Cardiac muscle cell (in vitro differentiated cells and primary cell): ENCODE measurements at places on chromosomes 3 and 15. TPM values are rescaled to one million over a fixed set of nuclear protein-coding genes. Genes with fewer than 3 reads are reported as not detected.

GRCh38 chr3:127037418-127037841, 54.5 kb downstream of the PLXNA1 start:
- DNase-seq: no peak

ZMYND10 gene
- 1.3 and 1.8 TPM in 2 replicates for polyA plus RNA-seq

DNA sequence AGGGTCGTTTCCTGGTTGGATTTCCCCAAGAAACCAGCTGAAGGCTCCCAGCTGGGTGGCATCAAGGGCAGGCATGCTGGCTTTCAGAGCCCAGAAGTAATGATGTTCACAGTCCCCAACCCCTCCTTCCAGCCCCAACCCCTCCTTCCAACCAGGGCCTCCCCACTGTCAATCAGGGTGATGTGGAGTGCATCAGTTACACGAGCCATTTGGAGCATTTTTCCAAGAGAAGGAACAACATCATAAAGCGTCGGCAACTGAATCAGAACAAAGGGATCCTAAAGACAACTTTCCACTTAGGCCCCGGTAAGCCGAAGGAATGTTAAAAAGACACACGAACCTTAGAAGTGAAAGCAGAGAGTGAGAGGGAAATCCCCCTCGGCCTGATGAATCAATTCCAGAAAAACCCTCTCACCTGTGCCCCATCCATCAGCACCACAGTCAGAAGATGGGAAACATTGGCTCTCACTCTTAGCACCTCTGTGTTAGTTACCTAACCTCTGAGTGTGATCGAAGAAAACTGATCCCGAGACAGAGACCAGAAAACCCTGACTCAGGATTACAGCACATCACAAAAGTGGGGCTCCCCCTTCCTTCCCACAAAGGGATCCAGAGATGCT, 101.2 kb upstream of the WNT5A start:
- DNase-seq: no peak

DNA sequence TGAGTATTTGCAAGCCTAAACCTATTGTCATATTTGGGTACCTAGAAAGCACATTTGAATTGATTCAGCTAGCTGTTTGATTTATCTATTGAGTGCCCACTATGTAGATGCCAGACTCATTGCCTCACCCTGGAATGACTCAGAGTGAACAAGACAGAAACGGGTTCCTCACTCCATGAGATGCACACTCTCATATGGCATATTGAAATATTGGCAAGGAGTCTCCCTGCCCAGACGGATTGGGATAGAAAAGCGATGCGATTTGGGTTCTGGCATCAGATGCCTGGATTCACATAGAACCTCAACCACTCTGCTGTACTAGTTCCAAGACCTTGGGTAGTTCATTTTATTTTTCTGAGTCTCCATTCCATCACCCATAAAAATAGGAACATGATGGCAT, 22.5 kb downstream of the LRRN1 start:
- DNase-seq: no peak

DNA sequence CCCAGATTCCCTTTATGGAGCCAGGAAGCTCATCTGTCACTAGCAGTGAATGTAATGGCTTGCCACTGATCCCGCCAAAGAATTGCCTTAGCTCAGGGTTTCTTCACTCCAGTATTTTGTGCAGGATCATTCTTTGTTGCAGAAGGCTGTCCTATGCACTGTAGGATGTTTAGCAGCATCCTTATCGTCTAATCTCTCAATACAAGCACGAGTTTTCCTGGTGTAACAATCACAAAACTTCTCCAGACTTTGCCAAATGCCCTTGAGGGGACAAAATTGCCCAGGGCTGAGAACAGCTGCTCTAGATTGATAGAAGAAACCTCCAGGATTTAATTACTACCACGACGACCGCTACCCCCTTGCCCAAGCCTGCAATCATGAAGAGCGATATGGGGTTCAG, 6.8 kb upstream of the SHQ1 start:
- no peak for DNase-seq

DNA sequence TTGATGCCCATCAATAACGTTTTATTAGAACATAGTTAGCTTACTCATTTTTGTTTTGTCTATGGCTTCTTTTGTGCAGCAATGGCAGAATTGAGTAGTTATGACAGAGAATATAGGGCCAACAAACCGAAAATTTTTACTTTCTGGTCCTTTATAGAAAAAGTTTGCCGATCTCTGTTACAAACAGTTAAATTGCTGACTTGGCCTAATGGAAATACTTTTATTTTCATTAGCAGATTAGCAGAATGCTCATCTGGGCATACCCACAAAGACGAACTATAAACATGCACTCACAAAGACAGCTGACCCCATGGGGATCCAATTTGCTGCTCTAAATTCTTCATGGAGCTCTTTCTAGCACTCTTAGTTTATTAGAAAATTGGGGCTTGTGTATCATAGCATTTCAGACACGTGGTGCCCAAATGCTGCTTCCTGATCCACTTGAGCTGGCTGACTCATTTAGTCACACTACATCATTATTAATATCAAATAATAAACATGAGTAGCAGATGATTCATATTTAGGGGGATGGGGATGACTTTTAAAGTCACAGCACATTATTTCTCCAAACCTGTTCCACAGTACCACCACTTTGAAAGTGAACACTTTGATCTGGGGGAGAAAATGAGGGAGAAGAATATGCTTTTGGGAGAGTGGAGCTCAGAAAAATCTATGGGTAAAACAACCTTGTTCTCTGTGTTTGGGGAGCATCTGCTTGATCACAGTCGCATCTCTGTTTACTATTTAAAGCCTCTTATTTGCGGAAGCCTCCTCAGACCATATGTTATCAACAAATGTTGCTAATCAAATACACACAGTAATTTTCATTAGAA, 228.1 kb upstream of the FEZF2 start:
- DNase-seq: peak; percentile 44

TM4SF1 gene
- 1.7 and 4.3 TPM in 2 replicates for polyA plus RNA-seq

DNA sequence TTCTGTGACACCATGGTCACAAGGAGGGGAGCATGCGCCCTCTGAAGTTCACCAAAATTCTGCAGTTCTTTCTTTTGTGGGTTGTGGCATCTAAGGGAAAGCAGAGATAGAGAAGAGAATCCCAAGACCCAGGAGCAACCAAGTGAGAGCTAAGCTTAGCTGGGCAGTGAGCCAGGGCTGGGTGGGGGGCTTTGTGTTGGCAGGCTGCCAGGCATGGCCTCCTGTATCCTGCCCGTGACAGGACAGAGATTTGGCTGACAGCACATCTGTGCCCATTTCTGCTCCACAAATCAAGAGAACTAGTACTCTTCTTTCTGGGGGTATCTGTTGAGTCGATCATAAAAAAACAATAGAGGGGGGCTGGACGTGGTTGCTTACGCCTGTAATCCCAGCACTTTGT, 66.2 kb downstream of the NMNAT3 start:
- DNase-seq: no peak

DNA sequence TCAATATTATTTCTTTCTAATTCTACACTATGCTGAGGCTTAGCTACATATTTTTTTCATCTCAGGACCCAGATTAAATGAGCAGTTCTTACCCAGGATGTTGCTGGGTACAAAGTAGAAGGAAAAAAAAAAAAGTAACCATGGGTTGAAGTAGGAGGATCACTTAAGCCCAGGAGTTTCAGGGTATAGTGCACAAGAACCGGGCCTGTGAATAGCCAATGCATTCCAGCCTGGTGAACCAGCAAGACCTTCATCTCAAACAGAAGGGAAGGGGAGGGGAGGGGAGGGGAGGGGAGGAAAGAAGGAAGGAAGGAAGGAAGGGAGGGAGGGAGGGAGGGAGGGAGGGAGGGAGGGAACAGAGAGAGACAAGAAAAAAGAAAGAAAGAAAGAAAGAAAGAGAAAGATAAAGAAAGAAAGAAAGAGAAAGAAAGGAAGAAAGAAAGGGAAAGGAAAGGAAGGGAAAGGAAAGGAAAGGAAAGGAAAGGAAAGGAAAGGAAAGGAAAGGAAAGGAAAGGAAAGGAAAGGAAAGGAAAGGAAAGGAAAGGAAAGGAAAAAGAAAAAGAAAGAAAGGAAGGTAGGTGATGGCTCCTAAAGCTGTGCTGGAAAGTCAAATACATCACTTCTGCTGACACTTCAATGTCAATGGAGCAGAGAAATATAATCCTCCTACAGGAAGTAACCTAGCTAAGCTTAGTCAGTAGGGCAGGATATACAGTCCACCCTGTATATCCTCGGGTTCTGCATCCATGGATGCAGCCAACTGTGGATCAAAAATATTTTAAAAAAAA, 206.8 kb upstream of the TGFBR2 start:
- no peak for DNase-seq

GRCh38 chr3:33537133-33537532, 96.9 kb upstream of the UBP1 start:
- peak; percentile 23 for DNase-seq

DNA sequence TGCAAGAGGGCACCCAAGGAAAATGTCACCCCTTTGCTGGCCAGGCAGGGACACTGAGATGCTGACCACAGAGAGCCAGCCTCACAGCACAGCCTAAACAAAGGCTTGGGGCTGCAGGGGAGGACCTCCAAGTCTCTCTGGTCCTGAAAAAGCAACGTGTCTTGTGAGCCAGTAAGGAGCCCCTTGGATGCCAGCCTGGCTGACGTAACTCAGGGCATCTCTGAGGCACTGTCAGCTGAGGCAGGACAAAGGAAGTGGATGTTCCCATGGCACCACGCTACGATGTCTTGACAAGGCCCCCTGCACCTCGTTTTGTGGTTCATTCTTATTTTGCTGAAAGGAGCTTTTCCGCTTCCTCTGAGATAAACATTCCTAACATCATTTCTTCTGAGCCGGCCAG, 160.7 kb downstream of the OR4M2 start:
- no peak for DNase-seq

- no peak for DNase-seq
These were observed 228.9 kb downstream of the CD47 start for GRCh38 chr3:107861904-107862303.

GRCh38 chr3:143192193-143192592, 72.6 kb downstream of the CHST2 start:
- DNase-seq: no peak

DNA sequence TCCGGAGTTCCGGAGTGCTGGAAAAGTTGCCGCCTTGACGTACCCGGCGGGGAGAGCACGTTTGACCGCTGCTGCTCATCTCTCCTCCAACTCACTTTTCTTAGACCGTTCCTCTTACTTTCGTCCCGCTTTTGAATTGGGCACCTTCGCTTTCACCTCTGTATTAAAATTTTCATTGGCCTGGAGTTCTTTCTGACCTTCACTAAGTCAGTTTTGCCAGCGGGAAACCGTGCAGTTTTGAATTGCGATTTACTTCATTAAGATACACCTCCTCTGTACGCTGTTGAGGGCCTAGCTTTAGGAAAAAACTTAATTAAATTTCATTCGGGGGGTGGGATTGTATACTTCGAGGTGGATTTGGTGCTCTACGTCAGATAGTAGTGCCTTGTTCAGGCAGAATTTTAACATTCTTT, 1.3 kb downstream of the GMPS start:
- no peak for DNase-seq

GRCh38 chr3:126343649-126344035, 13.6 kb downstream of the KLF15 start:
- DNase-seq: no peak

ITIH1 gene
- 0.20 TPM in 1 of 2 replicates, not detected in the other for polyA plus RNA-seq

DNA sequence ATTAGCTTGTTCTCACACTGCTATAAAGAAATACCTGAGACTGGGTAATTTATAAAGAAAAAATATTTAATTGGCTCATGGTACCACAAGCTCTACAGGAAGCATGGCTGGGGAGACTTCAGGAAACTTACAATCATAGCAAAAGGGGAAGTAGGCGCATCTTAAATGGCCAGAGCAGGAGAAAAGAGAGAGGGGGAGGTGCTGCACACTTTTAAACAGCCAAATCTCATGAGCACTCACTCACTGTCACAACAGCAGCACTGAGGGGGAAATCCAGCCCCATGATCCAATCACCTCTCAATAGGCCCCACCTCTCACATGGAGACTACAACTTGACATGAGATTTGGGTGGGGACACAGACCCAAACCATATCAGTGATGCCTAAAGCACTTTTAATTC, 82.5 kb downstream of the DCLK3 start:
- DNase-seq: no peak

ANKRD28 gene
- 9.7 and 13.8 TPM in 2 replicates for polyA plus RNA-seq

RARB gene
- polyA plus RNA-seq: 22.4 and 28.3 TPM in 2 replicates

GRCh38 chr15:89880727-89881126, 13.1 kb downstream of the AP3S2 start:
- no peak for DNase-seq

DNA sequence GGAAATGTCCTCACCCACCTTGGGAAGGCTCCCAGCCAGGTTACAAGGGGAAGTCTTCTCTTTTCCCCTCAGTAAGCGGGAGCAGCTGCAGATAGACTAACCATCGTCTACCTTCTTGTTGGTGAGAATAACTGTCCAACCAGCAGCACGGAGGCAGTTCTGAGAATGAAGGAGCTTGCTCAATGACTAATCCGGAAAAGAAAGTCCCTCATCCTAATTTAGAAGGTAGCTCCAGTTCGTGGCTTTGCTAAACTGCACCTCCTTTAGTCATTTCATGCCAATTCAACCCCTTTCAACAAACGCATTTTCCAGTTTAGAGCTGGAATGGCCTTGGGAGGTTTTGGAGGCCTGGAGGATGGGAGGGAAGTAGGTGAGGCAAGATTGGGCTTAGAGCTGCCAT, 527.4 kb upstream of the PROK2 start:
- DNase-seq: no peak

TMEM207 gene
- polyA plus RNA-seq: not detected in 2 replicates

DNA sequence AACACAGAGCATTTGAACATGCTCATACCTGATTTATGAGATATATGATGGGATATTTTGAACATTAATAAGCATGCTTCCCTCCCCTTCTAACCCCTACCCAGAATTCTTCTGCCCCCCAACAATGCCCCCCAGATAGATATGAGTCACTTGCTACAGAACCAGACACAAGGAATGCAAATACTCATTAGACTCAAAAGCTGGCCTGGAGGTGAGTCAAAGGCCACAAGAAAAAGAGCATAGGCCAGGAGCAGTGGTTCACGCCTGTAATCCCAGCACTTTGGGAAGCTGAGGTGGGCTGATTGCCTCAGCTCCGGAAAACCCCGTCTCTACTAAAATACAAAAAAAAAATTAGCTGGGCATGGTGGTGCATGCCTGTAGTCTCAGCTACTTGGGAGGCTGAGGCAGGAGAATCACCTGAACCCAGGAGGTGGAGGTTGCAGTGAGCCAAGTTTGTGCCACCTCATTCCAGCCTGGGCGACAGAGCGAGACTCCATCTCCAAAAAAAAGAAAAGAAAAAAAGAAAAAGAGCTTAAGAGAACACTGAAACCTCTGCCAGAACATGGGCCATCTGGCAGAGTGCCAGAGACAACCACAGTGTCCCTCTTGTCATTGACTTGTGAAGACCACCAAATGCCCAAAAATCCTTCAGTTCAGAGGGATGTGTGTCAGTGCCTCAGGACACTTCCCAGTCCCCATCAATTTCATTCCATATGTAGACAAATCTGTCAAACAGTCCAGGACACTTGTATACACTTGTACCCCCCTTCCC, 3.9 kb upstream of the SH3GL3 start:
- DNase-seq: no peak

GRCh38 chr15:81029414-81030300, 28.9 kb downstream of the TLNRD1 start:
- DNase-seq: no peak

- DNase-seq: no peak
These were observed 19.3 kb downstream of the PDIA5 start for GRCh38 chr3:123085932-123086627.
